ENCODE measurements at places on chromosomes 11 and 22.

- no peak for DNase-seq
These were observed 10.7 kb downstream of the ISX start for GRCh38 chr22:35076630-35077029.

DNA sequence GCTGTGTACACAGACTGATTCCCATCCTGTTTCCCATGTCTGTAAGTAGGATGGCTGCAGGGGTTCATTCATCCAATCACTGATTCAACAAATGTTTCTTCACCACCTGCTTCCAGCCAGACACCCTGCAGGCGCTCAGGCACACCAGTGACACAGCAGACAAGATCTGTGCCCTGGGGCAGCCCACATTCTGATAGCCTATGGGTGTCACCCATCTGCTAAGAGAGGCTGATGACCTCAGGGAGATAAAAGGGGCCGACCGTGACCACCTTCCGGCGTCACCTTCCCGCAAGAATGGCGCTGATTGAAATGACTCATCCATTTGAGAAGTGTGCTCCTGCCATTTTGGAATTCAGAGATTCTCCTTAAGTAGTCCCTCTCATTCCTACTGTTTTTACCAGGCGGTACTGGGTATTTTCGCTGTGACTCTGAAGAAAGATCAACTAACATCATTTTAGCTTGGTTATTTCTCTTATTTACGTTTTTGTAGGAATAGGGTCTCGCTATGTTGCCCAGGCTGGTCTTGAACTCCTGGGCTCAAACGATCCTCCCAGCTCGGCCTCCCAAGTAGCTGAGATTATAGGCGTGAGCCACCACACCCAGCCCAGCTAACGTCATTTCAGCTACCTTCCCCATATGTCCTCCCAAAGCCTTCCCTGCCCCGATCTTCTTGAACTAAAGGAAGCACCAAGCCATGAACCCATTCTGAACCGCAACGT lies 73.2 kb upstream of the BID start:
- DNase-seq, result no peak

GRCh38 chr11:102643941-102644340 lies 18.8 kb upstream of the MMP20 start:
- DNase-seq, result no peak

GRCh38 chr11:63903884-63904283 lies 13.1 kb downstream of the RCOR2 start:
- no peak for DNase-seq

DNA sequence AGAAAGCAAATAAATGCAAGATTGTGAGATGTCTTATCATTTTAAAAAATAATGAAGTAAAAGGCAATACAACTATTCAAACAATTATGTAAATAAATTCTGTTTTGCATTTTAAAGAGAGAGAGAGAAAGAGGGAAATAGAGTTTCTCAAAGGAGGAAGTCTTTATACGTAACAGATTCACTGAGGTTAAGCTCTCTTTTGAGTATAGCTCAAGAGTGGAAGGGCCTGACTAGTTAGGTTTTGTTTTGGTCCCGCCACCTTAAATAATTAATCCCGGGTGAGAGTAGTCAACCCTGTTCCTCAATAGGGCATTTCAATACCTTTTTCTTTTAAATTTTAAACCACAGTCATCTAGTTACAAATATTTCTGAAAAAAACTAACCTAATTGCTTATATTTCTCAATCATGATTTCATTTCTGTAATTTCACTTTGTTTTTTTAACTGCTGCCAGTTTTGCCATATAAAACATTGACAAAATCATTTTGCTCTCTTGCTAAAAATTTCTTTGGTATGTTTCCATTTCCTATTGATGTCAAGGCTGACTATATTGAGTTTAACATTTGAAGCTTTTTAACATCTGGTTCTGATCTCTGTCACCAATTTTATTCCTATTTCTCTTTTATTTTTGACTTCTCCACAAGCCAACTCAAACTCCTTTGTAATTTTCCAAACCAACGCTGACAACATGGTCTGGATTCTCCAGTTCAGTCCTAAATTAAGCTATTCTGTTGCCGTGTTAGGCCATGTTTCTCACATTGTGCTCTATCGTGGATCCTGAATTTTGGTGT lies 10.3 kb downstream of the OR10D3 start:
- no peak for DNase-seq

DNA sequence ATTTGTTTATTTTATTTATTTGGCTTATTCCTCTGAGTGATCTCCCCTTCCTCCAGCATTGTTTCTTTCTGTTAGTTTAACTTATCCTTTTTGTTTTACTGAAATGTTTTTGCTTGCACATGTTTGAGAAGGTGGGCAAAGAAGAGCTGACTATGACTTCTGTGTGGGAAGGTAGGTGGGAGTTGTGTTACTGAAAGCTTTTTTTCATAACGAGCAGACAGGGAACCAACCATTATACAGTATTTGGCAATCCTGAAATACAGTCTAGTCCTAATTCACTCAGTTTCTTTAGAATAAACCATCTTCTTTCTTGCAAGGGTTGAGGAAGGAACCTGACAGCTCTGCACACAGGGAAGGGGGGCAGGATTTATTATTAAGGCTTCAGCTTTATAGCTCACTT lies 37.0 kb upstream of the PAK1 start:
- no peak for DNase-seq

All from activated CD4-positive, alpha-beta T cell treated with anti-CD3 and anti-CD28 coated beads, Interleukin-2, amount 10 ng/mL, durations not matched to agents 7 days and 5 days (primary cell).